SJSA1 (cell line): ENCODE measurements at places on chromosomes 2 and 18.

DNA sequence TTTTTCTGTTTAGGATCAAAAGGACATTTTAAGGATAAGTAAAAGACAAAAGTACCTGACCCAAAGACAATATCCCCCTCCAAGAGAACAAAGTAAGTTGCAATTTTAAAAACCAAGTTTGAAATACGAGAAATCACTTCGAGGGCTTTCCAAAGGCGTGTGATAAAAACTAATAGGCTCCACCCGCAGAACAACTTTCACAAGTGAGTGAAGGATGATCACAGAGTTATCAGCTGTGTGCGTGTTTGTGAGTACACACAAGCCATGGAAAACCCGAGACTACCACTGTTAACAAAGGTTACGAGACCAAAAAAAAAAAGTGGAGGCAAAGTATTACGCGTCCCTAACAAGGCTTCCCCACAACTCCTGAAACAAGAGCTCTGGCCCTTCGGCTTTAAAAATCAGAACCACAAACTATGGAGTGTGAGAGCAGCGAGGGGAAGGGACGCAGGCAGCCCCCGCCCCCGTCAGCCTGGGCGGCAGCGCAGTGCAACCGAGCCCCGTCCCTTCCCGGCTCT is 719 bp downstream of the SMAD2 start:
- peak; percentile 71 for DNase-seq

GRCh38 chr18:61464551-61465142 is 131.4 kb downstream of the CDH20 start:
- no peak for DNase-seq

DNA sequence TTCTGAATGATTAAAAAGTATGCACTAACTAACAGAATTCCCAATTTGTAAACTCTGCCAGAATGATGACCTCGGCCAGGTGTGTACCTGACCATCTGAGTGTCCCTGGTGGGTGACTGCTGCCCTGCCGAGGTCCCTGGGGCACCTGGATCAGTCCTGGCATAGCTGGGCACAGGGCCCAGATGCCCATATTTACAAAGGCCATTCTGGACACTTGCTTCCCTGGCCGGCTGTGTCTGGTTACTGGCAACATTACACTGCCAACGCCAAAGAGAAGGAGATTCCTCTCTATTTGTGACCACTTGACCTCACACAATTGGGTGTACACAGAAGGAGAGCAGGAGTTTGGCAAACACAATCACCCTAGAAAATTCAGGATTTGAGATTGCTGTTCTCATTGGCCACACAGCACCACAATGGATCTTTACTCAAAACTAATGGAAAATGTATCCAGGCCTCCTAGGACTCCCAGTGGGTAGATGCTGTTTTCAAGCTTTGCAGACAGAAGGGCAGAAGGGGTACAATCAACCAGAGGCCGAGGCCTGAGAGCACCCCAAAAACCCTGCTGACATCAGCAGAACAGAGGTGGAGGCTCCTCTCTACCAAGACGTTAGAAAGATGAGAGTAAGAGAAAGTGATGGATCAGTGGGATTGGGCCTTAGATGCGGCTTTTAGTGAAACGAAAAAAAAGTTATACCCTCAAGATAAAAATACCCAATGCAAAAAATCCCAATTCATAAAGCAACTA is 58.3 kb upstream of the PXDN start:
- DNase-seq: no peak

- DNase-seq: no peak
Observed at GRCh38 chr18:42064109-42064508, 109.1 kb downstream of the PIK3C3 start.

DNA sequence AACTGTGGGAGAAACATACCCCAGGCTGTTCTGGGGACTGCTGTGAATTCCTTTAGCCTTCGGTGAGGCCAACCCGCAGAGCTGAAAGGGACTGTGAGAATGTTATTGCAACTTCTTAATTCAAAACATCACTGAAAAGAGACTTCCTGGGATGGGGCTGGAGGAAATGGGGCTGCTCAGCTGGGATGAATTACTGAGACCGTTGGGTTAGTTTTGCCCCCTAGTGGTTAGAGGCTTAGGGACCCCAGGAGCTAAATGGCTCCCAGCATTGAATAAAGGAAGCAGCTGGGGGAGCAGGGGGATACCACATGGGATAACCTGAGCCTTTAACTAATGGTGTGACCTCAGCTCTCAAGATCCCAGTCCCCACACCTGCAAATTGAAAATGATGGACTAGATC is 941.1 kb upstream of the FANCL start:
- DNase-seq: peak; percentile 45

GRCh38 chr2:86225581-86225980 is 26.3 kb downstream of the MRPL35 start:
- DNase-seq: no peak

GRCh38 chr2:200454927-200455801 is 54.7 kb downstream of the KCTD18 start:
- DNase-seq: no peak

DNA sequence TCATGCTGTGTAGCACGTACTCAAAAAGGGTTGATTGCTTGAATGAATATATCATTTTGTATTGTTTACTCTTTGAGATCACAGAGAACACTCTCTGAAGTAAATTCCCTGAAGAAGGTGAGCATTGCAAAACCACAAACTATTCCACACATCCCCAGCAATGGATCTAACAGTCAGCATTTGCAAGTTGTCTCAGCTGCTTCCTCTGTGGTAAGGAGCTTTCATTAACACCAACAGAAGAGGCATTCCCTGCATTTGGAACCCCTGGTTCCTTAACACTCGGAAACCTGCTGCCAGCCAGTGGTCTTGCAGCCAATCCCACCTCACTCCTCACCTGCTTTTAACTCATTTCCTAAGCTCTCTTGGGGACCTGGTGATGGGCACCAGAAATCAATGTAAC is 108.4 kb downstream of the IRS1 start:
- peak; percentile 41 for DNase-seq

- no peak for DNase-seq
Observed at GRCh38 chr2:217177720-217178119, 317.9 kb upstream of the TNP1 start.
